CD4-positive, alpha-beta T cell treated with Interleukin-2 at 100 ng/mL for 4 hours (primary cell): ENCODE measurements at places on chromosomes 12 and 14.

GRCh38 chr12:10388624-10389413 is 1.0 kb downstream of the KLRK1 start:
- DNase-seq: no peak

DNA sequence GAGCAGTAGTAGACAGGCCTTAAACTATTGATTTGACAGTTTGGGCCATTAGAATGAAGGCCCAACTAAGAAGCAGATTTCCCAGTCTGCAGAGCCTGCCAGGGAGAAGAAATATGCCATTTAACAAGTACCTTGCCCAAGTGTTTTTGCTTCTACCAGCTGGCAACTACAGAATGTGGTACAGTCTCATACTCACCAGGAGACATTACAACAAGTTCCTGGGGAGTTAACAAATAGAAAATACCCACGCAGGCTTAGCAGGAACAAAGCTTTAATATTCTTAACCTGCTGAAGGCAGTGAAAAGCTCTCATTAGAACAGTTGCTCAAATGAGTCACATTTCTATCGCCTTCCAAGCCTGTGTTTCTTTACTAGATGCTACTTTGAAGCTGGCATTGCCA is 241.0 kb downstream of the TMEM117 start:
- no peak for DNase-seq

DNA sequence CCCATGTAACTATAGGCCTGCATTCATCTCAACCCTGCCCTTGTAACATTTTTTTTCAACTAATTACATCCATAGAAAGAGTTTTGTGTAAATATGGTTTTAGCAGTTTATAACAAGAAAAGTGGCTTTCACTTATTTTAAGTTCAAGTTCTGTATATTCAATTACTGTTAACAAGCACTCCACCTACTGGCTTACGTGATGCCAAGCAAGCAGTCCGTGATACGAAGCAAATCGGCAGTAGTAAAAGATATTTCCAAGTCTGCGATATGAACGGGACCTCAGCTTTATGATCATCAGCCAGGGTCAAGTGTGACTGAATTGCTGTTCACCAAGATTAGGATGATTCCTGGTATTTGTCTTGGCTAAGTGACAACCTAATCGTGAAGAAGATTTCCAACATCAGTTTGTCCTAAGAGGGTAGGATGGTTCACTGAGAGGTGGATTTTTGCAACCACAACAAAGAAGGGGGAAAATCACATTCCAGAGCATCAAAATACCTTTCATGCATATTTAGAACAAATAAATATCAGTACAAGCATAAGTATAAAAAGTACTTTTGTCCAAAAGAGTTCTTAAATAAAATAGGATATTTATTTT is 456.2 kb downstream of the FOXG1 start:
- DNase-seq: no peak

DNA sequence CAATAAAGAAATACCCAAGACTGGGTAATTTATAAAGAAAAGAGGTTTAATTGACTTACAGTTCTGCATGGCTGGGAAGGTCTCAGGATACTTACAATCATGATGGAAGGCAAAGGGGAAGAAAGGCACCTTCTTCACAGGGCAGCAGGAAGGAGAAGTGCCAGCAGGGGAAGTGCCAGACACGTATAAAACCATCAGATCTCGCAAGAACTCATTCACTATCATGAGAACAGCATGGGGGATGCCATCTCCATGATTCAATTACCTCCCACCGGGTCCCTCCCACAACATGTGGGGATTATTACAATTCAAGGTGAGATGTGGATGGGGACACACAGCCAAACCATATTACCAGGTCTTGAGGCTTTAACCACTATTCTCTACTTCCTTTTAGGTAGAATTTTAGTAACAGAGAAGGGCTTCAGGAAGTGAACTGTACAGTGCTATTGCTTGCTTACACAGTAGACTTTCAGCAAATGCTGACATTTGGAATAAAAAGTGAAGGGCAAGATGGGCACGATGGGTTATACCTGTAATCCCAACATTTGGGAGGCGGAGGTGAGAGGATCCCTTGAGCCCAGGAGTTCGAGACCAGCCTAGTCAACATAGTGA is 40.8 kb upstream of the OR4E1 start:
- DNase-seq: no peak

DNA sequence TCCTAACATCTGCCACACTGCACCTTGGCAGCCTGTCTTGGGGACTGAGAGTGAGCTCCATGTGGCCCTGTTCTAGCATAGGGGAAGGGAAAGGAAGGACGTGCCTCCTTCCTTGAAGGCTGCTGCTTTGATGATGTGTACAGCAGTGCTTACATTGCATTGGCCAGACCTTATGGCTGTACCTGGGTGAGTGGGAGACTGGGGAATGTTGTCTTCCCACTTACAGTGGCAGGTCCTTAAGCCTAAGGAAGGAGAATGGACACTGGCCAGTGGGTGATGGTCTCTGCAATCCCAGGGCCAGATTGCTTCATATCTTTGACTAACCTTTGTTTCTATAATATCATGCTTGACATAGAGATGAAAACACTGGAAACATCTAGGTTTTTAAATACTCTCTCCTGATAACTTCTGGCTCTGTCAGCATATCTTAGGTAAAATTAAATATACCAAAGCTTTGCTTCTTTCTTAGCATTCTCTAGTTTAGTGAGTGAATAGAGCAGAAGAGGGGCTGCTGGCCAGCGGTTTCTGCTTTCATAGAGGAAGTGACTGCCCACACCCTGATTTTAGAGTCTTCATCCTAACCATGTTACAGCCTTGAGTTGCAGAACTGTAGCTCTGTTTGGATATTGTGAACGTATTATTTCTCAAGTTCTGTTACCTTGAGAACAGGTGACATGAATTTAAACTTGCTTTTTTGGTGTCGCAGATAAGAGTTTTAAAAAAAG is 27.2 kb downstream of the KLC1 start:
- DNase-seq: no peak

DNA sequence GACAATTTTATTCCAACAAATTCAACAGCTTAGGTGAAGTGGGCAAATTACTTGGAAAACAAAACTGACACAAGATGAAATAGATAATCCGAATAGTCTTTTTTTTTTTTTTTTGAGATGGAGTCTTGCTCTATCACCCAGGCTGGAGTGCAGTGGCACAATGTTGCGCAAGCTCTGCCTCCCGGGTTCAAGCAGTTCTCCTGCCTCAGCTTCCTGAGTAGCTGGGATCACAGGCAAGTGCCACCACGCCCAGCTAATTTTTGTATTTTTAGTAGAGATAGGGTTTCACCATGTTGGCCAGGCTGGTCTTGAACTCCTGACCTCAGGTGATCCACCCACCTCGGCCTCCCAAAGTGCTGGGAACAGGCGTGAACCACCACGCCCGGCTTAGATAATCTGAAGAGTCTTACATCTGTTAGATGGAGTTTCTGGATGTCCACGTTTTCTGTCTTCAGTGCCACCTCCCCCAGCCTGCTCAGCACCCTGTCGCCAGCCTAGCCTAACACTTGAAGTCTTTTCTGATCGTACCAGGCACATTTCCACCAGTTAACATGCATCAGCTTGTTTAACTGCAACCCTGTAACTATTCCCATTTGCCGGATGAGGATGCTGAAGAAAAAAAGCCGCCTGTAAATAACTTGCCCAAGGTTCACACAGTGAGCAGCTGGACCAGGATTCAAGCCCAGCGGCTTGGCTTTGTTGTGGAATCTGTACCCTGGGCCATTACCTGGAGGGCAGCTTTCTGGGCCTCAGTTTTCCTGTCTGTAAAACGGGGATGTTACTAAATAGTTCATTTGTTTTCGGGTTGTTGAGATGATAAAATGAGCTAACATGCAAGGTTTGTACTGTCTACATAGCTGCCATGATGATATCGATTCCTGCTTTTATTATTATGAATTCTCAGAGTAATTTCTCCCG is 26.4 kb downstream of the FBRSL1 start:
- no peak for DNase-seq

DNA sequence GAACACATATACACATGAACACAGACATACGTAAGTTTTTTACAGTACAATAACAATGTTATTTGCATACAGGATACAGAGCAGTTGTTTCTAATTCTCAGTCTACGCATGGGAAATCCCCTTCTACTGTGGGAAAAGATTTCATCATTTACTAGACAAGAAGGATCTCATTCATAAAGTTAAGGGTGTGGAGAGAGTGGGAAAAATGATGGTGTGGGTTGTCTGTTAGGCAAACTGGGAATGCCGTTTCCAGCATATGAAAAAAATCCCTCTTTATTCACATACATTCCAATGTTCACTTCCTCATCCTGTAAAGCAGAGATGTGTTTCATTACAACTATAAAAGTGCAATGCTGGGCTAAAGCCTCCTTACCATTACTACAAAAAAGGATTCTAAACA is 120.9 kb downstream of the SINHCAF start:
- DNase-seq: no peak

DNA sequence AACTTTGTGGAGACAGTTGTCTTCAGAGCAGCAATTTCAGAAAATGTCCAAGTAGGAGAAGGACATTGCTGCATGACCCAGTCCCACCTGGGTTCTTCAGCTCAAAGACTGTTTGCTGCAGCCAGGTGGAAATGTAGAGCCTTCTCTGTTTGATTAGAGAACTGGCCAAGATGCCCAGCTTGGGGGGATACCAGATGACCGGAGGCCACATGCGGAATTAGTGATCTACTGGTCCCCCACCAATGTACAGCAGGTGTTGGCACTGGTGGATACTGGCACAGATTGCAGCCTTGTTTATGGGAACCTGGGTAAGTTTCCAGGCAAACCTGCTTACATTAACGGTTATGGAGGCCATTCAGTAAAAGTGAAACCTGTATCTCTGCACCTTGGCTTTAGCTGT is 555.3 kb downstream of the SLC6A15 start:
- DNase-seq: no peak

DNA sequence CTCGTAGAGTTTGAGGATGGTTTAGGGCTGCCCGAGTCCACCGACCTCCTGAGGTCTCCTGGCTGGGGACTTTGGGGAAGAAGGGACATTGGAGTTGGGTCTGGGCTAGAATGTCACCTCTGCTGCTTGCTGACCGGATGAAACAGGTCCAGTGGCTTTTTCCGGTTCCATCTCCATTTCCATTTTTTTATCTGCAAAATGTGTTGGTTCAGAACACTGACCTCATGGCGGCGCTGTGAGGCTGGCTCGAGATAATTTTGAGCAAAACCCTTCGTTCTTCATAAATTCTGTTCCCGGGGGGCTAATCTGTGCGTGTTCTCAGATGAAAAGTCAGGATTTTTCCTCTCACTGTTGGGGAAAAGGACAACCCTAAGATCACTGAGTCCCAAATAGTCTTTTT is 11.7 kb upstream of the MYL2 start:
- DNase-seq: no peak

- DNase-seq: no peak
These were observed 198.7 kb upstream of the RASSF8 start for GRCh38 chr12:25759752-25760151.

- DNase-seq: no peak
These were observed 53.5 kb upstream of the DIO3 start for GRCh38 chr14:101507836-101508150.

- no peak for DNase-seq
These were observed 76.0 kb upstream of the FZD10 start for GRCh38 chr12:130086248-130086647.

- DNase-seq: no peak
These were observed 47.4 kb upstream of the POC1B start for GRCh38 chr12:89573051-89573810.

DNA sequence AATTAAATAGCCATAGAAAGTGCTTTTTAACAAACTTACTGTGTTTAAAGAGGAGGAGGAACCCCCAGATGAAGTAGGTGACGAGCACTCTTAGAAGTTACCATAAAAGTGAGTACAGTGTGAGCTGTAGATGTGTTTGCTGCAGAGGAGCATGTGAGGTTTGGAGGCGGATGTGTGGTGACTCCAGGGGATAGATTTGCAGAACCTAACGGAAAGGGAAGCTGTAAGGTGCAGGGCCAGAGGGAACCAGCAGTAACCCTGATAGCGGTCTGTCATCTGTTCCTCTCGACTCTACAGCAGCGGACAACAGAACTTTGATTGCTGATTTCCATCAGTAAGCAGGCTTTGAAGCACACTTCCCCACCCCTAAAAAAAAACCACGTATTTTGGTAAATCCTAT is 5.2 kb downstream of the CALM1 start:
- no peak for DNase-seq

GRCh38 chr12:122106843-122107242 is 28.3 kb downstream of the MLXIP start:
- DNase-seq: no peak

DNA sequence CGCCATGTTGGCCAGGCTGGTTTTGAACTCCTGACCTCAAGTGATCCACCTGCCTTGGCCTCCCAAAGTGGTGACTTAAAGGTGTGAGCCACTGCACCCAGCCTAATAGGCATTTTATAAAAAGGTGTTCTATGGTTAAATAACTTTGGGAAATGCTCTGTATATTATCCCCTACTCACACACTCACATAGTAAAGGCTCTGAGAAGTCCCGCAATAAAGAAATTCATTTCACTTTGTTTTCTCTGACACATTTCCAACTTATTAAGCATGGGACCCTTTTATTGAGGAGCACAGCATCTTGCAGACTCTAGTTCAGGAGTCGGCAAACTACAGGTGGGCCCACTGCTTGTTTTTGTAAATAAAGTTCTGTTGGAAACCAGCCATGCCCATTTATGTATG is 63.9 kb downstream of the RNFT2 start:
- no peak for DNase-seq

DNA sequence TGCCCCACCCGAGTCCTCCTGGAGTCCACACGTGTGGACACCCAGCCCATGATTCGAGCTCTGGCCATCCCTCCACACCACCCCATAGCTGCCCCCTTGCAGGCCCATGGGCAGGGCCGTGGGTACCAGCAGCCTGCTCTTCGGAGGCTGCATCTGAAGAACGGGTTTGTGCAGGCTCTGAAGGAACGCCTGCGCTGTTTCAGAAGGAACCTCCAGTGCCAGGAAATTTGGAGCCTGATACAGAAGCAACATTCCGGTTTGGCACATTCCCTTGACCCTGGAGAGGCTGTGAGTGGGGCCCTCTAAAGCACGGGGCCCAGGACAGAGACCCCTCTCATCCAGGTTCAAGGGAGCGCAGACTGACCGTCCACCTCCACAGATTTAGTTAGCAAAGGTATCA is 57.0 kb downstream of the ZNF664 start:
- no peak for DNase-seq

GRCh38 chr12:118590406-118591150 is 214.2 kb downstream of the SUDS3 start:
- no peak for DNase-seq

GRCh38 chr14:93655078-93655750 is 133.1 kb downstream of the PRIMA1 start:
- peak; percentile 10 for DNase-seq

GRCh38 chr12:107487011-107487680 is 198.5 kb upstream of the PWP1 start:
- no peak for DNase-seq

GRCh38 chr14:83994020-83994419 is 1535.9 kb upstream of the FLRT2 start:
- DNase-seq: no peak

DNA sequence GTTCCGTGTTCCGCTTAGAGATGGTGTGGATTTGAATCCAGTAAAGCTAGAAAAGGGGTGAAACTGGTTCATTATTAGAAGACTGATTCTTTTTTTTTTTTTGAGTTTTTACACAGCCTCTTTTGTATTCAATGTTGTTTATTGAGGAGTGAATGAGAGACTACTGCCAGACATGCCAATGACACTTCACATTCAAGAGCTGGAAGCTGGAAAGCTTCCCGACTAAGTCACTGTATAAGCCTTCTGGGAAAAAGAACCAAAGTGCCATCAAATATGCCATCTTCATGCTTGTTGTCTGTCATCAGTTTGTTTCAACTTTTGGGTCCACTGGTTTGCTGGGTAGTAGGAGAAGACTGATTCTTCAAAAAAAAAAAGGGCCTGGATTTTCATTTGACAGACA is 164.8 kb downstream of the ATP23 start:
- no peak for DNase-seq

- DNase-seq: no peak
These were observed 53.3 kb upstream of the NCOR2 start for GRCh38 chr12:124620606-124621295.
